ENCODE measurements at places on chromosomes 5 and 9.

DNA sequence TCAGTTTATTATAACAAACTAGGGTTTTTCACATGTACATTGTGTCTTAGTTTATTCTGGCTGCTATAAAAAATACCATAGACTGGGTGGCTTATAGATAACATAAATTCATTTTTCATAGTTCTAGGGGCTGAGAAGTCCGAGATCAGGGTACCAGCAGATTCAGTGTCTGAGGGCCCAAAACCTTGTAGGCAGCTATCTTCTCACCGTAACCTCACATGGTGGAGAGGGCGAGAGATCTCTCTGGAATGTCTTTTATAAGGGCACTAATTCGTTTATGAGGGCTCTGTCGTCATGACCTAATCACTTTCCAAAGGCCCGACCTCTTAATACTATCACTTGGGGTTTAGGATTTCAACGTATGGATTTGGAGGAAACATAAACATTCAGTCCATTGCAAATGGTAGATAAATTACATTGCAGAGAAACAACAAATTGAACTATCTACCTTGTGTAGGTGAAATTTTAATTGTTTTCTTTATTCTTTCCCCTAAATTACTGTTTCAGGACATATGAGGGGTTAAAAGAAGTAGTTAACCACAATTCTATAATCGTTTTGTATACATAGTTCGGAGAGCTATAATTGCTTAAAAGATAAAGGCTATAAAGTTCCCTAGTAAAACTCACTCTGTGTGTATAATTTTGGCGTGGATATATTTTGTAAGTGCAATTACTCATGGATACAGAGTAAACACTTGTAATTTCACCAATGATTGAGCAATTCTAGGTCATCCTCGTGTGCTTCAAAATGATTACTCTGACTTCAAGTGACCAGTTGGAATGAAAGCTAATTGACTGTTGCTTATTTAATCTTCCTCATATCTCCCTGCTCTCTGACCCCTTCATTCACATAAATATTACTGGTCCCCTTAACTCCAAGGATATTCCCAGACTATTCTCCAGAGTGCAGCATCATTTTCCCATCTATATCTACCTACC is 247.5 kb upstream of the TMEM161B start:
- DNase-seq = no peak

GRCh38 chr5:39843767-39844166 is 419.0 kb upstream of the DAB2 start:
- no peak for DNase-seq

DNA sequence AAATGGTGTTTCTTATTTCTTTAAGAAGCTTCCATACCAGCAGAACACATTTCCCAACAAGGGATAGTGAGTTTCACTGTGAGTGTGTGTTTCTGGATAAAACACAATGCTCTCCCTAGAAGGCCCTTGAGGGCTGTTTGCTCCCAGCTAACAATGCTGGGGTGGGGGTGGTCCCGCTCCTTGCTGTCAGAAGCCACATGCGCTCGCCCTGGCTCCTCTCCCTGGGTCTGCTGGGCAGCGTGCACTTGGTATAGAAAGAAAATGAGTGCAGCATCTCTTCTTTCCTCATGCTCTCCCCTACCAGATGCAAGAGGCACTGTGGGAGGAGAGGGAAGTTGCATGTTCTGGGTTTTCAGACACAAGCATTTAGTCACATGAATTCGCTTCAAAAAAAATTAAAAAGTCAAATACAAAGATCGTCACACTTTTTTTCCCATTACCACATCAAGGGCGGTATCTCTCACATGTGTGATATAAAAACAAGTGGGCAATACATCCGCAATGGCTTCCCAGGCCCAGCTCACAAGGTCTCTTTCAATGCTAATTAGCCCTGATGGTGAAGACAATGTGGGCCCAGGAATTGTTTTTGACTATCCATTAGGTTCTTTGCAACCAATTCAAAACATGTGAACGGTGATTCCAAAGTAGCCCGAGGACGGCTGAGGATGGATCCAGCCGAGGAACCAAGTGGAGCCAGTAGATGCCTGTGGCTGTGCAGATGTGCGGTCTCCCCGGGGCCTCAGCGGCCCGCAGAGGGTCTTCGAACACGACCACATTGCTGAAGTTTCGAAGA is 603.6 kb downstream of the IRX1 start:
- no peak for DNase-seq

- no peak for DNase-seq
Observed at GRCh38 chr5:64742411-64742810, 26.1 kb downstream of the SREK1IP1 start.

- DNase-seq = no peak
Observed at GRCh38 chr5:168162464-168162863, 129.0 kb upstream of the WWC1 start.

DNA sequence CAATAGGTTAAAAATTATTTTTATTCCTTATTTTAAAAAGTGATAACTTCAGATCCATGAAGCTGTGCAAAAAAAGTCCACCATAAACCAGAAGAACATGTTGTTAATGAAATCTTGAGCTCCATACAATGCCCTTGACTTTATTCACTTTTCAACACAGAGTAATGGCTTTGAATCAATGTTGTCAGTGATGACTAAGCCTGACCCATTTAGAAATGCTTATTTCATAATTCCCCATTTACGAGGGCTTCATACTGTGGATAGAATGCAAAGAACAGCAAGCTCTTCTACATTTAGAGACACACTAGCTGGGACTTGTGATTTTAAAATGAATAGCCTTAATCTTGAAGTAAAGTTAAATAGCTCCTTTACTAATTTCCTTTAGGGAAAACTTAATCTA is 25.7 kb upstream of the IL9 start:
- no peak for DNase-seq

DNA sequence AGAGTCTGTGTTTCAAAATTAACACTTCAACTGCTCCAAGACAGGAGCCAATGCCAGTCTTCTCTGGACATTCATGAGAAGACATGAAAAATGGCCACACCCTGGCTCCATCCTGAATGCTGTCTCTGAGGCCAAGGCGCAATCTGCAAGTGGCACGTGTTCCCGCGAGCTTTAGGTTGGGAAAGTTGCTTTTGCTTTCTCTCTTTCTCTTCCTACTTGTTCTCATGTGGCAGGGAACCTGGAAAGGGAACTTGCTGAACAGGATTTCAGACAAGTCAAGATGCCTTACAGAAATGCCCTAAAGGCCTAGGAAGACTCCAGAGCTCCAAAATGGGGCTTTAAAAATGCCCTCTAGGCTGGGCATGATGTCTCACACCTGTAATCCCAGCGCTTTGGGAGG is 91.9 kb upstream of the OTULINL start:
- no peak for DNase-seq

DNA sequence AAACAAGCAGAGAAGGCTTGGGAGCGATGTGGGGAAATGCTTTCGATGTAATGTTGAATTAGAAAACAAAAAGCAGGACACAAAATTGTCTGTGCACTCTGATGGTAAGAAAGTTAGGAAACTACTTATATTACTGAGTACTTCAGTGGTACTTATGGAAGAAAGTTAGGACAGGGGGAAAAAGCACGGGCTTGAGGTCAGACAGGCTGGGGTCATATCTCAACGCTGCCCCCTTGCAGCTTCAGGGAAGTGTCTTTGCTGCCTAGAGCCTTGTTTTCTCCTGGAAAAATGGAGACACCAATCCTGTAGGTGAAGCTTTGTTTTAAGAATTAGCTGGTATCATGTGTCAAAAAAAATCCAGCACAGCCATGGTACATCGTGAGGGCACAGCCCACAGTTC is 23.0 kb downstream of the NEURL1B start:
- no peak for DNase-seq

- DNase-seq = no peak
Observed at GRCh38 chr5:58498340-58498942, 7.2 kb downstream of the GAPT start.

DNA sequence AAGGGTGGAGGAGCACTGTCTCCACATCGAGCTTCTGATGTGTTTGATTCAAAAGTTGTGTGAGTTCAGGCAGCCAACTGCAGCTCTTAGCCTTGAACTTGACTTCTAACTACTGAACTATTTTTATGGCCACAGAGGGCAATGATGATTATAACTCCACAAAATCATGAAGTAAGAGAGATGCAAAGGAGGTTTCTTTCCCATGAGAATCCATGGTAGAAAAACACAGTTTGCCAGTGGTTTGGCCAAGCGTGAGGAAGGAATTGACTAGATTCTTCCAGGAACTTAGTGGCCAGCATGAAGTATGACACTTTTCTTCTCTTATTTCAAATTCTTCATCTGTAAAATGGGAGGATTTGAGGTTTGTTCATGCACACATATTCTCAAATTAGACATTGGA is 43.2 kb downstream of the PAPPA start:
- no peak for DNase-seq

- DNase-seq = no peak
Observed at GRCh38 chr9:18829873-18830272, 203.1 kb downstream of the SAXO1 start.

DNA sequence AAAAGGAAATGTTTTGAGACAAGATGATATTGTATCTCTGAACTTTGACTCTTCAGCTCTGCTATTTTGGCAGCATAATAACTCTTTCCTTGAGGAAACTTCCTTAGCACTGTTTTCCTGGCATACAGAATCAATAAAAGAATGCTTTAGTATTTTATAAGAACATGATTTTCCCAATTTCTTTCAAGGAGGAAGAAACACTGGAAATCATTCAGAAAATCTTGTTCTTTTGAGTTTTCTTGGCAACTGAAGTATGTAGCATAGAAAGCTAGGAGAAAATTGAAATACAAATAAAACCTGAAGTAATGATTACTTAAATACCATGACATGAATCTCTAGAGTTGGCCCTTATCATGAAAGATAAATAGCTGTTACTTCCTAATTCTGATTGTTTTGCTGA is 461.4 kb upstream of the ZNF608 start:
- no peak for DNase-seq

- DNase-seq = no peak
Observed at GRCh38 chr9:28120184-28120583, 546.9 kb upstream of the C9orf72 start.

DNA sequence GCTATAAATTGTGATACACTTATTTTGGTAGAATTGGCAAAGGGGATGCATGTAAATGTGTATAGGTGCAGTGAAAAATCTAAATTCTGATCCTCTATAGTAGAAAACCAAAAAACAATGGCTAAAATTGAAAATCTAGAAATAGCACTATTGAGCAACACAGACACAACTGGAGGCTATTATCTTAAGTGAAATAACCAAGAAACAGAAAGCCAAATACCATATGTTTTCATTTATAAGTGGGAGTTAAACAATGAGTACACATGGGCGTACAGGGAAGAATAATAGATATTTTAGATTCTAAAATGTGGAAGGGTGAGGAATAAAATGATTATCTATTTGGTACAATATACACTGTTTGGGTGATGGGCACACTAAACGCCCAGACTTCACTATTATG is 183.2 kb upstream of the TUSC1 start:
- no peak for DNase-seq

- no peak for DNase-seq
Observed at GRCh38 chr5:155103146-155103545, 89.6 kb downstream of the KIF4B start.

DNA sequence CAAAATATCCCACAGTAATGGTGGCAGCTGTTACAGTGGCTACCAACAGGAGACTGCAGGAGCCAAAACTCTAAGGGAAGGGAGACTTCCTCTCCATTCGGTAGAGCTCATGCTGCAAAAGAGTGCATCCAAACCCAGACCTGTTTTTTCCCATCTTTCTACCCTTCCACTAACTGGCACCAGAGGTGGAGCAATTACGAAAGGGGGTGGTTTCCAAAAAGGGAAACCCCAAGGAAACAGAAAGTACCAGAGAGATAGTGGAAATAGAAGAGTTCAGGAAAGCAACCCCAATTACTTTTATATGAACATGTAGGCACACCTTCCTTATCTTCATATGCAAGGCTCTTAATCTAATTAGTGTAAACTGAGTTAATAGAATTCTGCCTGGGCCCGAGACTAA is 7.3 kb upstream of the WDR41 start:
- no peak for DNase-seq

GRCh38 chr9:37920471-37921167 is 16.7 kb upstream of the SLC25A51 start:
- DNase-seq = no peak

- DNase-seq = no peak
Observed at GRCh38 chr5:75837258-75837841, 120.1 kb upstream of the POC5 start.

GRCh38 chr9:137814436-137814835 is 63.1 kb upstream of the CACNA1B start:
- DNase-seq = no peak

DNA sequence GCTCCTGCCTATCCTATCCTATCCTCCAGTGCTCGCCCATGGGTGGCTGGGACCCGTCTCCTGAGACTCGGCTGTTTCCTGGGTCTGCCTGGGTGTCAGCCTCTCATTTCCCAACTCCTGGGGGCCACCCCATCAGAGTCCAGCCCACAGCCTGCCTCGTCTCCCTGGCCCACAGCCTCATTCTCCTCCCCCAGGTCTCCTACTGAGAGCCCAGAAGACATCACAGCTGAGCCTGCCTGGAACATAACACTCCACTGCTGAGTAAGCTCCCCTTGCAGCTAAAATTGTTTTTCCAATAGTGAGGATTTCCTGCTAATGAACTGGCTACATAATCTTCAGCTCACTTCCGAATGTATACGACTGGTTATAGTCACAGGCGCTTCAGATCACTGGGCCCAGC is 95.3 kb downstream of the TTLL11 start:
- no peak for DNase-seq

GRCh38 chr5:93894601-93895354 is 153.4 kb upstream of the POU5F2 start:
- no peak for DNase-seq

GRCh38 chr5:143205883-143206195 is 197.6 kb downstream of the NR3C1 start:
- no peak for DNase-seq

DNA sequence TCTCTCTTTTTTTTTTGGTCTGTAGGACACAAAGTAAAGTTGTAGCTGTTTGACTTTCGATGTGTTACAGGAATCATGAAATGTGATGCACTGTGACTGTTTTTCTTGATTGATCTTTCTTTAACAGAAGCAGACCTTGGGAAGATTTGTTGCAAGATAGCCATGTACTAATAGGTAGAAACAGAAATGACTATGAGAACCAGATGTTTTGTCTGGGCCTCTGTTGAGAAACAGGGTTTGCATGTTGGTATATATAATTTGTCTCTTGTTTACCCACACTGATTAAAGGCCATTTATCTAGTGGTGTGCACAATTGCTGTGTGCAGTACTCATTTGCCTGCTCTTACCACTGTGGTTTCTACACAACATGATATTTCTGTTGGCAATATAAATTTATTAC is 125.1 kb downstream of the HACD4 start:
- no peak for DNase-seq

- no peak for DNase-seq
Observed at GRCh38 chr5:60457233-60457632, 242.7 kb downstream of the DEPDC1B start.

GRCh38 chr5:173538018-173538417 is 78.4 kb downstream of the BOD1 start:
- no peak for DNase-seq

DNA sequence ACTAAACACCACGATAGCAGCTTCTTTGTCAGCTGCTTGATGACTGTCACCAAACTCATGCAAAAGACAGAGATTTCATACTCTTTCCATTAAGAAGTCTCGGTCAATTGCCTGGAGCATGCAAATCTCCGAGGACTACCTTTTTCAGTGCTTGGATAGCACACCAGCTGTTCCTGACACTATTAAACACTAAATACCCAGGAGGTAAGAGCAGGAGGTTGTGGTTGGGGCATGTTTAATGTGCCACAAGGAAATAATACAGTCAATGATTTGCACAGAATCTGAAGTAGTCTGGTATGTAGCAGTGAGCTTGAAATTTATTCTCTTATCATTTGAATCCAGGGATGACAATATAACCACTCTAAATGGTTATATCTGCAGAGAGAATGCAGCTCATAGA is 996.2 kb downstream of the CDH12 start:
- DNase-seq = no peak

Data from activated CD8-positive, alpha-beta memory T cell treated with anti-CD3 and anti-CD28 coated beads for 1 hour (primary cell).